Germinal center (tissue), 1 donor: ENCODE measurements at places on chromosomes 2 and 18.

DNA sequence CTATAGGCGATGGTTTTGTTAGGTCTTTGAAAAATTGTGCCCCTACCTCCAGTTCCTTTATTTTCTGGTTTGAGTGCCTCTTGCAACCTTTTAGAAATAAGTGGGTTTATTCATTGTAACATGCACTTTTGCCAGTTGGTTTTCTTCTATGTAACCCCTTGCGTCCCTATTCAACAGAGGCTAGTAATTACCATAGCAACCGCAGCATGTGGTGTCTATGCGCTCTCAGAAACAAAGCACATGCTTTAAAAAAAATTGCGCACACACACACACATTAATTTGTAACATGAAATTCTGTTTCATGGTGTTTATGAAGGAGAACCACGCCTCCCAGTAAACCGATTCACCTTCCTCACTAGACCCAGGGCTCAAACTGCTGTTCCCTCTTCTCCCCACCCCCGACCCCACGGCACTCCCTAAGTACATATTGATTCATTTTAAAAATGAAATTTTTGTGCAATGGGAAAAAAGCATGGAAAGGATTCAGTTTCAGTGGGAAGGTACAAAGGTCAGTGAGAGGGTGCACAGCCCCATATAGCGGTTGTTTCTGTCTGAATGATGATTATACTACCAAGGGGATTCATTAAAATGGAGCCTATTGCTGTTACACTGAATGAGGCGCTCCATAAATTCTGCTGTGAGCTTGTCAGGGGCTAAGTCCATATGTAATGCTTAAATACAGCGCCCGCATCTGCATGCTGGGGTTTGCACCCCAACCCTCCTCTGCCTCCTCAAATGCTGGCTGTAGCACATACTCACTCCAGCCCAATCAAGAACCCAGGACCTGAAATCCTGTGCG, 206.9 kb downstream of the ICOS start:
- no peak for DNase-seq

DNA sequence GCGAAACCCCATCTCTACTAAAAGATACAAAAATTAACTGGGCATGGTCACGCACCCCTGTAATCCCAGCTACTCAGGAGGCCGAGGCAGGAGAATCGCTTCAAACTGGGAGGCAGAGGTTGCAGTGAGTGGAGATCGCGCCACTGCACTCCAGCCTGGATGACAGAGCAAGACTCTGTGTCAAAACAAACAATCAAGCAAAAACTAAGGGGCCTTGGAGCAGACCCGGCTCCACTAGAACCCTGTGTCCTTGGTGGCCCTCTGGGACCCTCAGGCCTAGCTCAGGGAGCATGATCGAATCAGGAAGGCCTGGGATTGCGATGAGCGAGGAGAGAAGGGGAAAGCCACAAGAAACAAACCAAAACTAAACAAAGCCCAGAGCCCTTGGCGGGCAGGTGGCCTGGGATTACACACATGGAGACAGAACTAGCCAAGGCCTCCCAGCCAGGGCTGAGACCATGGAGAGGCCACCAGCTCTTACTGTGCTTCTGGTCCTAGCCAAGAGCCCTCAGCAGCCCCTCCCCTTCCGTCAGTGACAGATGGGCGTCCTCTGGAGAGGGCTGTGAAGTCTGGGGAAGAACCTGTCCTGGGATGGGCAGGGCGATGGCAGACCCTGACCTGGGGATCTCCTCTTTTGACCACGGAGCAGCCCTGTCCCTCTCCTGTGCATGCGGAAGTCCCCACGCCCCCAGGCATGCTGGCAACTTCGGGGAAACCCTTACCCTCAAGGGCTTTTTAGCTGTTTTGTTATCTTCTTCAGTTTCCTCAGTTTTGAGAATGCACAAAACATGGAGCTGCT, 27.4 kb upstream of the CATIP start:
- DNase-seq = peak; percentile 30

DNA sequence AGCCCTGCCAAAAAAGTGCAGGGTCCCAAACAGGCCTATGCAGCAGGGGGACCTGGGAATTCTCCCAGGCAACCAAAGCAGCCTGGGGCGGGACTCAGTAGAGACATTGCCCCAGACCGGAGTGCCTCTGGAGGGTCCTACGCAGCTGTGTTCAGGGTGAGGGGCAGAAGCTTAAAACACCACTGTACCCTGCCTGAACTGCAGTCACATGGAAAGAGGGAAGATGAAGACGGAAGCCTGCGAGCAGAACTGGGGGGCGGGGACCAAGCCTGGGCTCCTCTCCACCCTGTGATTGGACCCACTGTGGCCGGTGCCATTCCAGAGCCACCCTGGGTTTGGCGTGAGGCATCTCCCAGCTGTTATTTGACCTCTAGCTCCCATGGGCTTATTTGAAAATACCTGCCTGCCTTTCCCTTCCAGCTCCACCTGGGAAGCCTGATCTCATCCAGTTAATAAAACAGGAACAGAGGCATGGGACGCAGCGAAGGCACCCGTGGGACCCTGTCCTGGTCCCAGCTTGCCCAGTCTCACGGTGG, 183.1 kb downstream of the SMAD2 start:
- no peak for DNase-seq

GRCh38 chr2:86021396-86022378, 84.0 kb downstream of the POLR1A start:
- no peak for DNase-seq

DNA sequence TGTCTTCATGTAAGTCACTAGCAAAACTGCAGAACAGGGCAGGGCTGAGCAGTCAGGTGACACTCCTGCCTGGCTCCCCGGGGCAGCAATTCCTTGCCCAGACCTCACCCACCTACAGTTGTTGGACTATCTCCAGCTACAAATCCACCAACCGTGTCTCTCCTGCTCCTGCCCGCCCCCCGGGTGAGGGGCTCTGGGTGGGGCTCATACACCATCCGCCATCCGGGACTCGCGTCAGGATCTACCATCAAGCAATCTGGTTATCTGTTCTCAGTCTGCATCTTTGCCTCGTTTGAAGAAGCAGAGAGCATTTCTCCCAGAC, 13.5 kb upstream of the GLI2 start:
- DNase-seq = no peak

- no peak for DNase-seq
Observed at GRCh38 chr2:95349568-95350322, 52.6 kb downstream of the KCNIP3 start.

GRCh38 chr18:23964282-23965238, 50.0 kb upstream of the TTC39C start:
- DNase-seq = no peak

DNA sequence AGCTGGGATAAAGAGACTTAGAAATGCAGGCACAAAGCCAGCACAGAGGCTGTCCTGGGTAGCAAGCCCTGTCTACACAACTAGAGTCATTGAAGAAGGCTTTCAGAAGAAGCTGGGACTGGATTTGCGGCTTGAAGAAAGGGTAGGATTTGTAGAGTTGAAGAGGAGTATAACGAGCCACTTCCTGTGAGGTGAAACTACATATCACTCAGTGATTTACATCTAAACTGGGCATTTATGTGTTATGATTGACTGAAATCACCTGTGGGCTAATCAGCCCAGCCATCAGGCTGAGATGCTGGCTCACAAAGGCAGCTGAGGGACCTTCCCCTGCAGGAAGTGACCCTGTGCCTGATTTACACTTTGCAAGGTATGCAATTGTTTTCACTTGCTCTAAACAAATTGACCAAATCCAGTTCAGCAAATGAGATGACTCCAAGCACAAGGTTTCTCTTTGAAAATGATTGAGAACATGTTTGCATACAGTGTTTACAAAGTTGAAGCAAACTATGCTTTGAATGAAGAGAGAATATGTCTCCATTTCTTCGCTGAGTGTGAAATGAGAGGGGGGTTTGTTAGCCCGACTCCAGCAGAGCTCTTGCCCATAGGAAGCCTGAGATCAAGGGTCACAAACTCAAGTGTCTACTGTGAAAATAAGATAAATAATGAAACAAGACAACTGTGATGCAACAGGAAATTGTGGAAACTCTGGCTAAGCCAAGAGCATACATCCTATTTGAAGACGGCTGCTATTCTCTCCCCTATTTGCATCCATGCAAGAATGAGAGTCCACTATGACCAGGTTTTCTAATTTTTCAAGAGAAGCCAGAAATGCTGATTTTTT, 69.3 kb upstream of the HK2 start:
- DNase-seq = no peak

DNA sequence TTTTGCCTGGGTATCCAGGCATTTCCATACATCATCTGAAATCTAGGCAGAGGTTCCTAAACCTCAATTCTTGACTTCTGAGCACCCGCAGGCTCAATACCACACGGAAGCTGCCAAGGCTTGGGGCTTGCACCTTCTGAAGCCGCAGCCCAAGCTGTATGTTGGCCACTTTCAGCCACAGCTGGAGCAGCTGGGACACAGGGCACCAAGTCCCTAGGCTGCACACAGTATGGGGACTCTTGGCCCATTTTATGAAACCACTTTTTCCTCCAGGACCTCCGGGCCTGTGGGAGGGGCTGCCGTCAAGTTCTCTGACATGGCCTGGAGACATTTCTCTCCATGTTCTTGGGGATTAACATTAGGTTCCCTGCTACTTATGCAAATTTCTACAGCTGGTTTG, 52.0 kb upstream of the POLE4 start:
- no peak for DNase-seq

DNA sequence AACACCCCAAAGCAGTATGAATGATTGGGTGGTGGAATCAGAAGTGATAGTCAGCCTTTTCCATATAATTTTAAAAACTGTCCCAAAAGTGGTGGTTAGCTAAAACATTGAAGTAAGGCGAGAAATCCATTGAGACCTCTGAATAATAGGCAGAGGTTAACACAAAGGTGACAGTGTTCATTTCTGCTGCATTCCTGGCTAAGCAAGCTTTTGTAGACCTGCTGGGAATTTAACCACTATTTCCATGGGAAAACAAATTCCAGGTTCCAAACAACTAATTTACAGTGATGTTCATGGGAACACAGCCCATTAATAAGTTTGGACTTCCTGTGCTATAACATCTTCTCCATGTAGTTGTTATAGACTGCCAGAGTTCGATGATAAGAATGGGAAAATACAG, 6.3 kb upstream of the INO80D start:
- DNase-seq = no peak

DNA sequence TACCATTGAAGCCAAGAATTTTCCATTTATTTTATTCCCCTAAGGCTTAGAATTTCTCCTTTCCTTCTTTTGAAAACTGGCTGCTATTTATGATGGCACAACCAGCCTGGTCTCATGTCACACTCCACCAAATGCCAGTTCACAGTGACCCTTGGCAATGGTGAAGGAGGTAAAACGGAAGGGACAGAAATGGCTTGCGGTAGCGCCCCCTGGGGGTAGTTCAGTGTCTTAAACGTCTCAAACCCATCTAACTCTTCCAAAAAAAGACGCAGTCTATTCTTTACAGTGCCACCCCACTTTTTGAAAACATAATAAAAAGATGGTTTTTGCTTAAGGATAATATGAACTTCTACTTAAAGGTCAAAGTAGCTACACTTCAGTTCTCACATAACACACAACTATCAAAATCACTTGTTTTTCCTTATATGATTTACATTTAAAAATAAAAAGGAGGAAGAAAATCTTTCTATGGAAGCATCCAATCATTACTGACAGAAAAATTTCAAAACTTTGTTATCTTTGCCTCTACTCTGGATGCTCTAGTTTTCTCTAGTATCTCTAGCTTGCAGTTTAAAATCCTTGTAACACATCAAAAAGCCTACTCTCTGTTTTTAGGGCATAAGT, 28.0 kb downstream of the PNO1 start:
- peak; percentile 47 for DNase-seq
